ENCODE measurements at places on chromosomes 7 and 10. TPM values are rescaled to one million over a fixed set of nuclear protein-coding genes. Genes with fewer than 3 reads are reported as not detected.

ATOH7 gene
- not detected for total RNA-seq

DENND2A gene
- not detected for total RNA-seq

PAX2 gene
- not detected for total RNA-seq

SLC26A4 gene
- not detected for total RNA-seq

NPY4R2 gene
- total RNA-seq: not detected

BLNK gene
- total RNA-seq: 9.5 TPM

Measured in Calu3 (cell line).